ENCODE measurements at places on chromosomes 2 and 18.
A peak's percentile ranks its signal among the peaks of the same experiment; 100 is the strongest.

GRCh38 chr2:241514553-241514952 lies 6.2 kb upstream of the STK25 start:
- no peak for DNase-seq

- DNase-seq = peak; percentile 32
These were observed 134.1 kb downstream of the ANKRD44 start for GRCh38 chr2:197176522-197176921.

- no peak for DNase-seq
These were observed 252.6 kb downstream of the RND3 start for GRCh38 chr2:150234787-150235446.

DNA sequence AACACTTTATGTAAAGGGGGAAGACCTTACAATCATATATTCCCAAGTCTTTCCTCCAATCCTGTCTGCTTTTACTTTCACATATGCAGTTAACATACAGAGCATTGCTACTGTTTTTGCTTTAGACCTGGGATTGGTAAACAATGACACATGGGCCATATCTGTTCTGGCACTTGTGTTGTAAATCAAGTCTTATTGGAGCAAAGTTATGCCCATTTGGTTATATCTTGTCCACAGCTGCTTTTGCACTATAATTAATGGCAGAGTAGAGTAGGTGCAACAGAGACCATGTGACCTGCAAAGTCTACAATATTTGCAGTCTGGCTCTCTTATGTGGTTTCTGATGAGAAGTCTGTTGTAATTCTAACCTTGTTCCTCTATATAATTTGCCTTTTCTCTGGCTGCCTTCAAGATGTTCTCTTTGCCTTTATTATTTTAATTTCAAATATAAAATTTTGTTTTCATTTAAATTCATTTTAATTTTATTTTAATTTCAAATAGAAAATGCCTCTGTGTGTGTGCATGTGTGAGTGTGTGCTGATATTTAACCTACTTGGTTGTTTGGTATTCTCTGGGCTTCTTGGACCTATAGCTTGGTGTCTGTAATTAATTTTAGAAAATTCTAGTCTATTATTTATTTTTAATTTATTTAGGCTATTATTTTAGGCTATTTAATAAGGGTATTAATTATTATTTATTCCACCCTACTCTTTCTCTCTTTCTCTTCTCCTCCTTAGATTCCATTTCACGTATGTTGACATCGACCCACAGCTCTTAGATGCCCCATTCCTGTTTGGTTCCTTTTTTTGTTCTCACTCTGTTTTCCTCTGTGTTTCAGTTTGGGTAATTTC lies 16.8 kb upstream of the LPIN1 start:
- peak; percentile 29 for DNase-seq

- DNase-seq = no peak
These were observed 115.5 kb downstream of the COL6A3 start for GRCh38 chr2:237298151-237299118.

- peak; percentile 39 for DNase-seq
These were observed 122.6 kb upstream of the STK17B start for GRCh38 chr2:196293751-196294515.

DNA sequence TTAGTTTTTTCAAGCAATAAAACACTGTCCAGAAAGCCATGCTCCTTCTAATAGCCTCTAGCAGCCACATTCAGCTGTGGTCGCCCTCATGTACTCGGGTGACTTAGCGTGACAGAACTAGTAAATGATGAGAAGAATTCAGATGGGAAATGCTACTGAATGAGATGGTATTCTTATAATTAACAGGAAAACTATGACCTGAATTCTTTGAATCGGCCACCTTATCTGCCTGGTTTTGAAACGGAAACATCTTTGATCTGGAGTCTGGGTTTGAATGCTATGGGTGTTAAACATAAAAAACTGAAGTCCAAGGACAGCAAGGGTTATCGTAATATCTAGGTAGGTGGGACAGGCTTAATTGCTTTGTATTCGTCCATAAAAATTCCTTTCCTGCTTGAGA lies 138.8 kb upstream of the DNMT3A start:
- DNase-seq = no peak

- no peak for DNase-seq
These were observed 4.2 kb downstream of the ZAP70 start for GRCh38 chr2:97717613-97717995.

GRCh38 chr2:109379507-109379906 lies 234.3 kb downstream of the SEPTIN10 start:
- DNase-seq = no peak

DNA sequence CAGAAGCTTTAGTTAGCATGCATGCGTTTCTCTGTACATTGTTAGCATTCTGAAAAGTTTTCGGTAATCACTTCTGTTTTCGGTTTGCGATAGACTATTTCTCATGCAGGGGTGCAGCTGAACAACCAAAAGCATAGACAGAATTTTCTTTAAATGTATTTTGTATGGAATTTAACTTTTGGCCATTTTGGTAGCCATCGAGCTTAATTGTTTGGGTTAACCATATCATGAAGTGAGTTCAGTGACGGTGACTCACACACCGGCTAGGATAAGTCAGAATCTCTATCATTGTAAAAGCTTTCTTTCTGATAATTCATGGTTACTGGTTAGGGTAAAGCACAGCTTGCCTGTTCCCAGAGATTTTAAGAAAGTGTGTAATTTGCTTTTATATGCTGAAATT lies 107.2 kb downstream of the CD226 start:
- no peak for DNase-seq

GRCh38 chr2:235003096-235003775 lies 51.4 kb downstream of the SH3BP4 start:
- DNase-seq = no peak

DNA sequence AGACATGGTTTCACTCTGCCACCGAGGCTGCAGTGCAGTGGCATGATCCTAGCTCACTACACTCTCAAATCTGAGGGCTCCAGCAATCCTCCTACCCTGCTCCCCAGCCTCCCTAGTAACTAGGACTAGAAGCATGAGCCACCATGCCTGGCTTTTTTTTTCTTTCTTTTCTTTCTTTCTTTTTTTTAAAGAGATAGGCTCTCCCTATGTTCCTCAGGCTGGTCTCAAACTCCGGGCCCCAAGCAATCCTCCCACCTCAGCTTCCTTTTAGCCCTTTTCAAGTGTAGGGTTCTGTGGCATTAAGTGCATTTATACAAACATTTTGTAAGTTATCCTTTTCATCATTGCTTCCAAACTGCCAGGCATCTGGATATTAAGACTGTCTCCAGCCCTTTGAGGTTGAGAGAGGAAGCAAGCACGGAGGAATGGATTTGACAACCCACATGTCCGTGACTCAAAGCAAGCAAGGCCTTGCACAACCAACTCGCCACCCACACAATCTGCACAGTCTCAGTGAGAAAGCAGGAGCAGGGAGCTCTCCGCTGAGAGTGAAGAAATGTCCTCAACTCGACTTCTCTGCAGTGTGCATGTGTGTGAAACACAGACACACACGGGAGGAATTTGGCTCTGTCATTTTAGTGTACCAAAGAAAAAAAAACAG lies 65.6 kb downstream of the ATP8B1 start:
- peak; percentile 98 for DNase-seq
